ENCODE measurements at places on chromosomes 11 and 22.

GRCh38 chr11:4654635-4655369, 11.0 kb downstream of the OR51E1 start:
- no peak for DNase-seq

GRCh38 chr11:14907411-14908213, 15.6 kb upstream of the CYP2R1 start:
- peak; percentile 67 for DNase-seq

DNA sequence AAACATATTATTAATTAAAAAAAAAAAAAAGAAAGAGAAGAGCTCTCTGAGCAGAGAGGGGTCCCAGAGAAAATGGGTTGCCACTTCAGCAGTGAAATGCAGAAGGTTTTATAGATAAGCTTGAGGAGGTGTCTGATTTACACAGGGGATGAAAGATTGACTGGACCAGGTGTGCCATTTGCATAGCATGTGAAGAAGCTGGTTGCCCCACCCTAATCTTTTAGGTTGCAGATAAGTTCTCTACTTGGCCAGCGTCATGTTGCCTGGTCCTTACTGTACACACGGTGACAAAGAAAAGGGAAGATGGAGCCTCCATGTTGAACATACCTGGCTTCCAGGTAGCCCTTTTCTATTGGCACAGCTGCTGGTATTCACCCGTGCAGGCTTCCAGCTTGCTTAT, 41.4 kb downstream of the MS4A2 start:
- no peak for DNase-seq

GRCh38 chr11:84345597-84345996, 1059.4 kb upstream of the CCDC90B start:
- no peak for DNase-seq
